ENCODE measurements at places on chromosomes 12 and 14.

DNA sequence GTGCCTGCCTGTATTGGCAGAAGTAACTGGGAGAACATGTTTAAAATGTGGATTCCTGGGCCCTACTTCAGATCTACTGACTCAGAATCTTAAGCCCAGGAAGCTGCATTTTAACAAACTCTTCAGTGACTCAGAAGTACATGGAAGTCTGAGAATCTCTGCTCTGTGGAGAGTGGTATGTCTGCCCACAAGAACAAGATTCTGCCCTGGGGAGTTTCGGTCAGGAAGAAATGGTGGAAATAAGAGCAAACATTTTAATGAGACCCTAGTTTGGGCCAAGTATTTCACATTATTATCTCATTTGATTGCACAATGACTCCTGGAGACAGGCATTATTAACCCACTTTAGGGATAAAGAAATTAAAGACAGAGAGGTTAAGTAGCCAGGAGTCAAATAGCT is 8.2 kb downstream of the ALDH1L2 start:
- DNase-seq = no peak

DNA sequence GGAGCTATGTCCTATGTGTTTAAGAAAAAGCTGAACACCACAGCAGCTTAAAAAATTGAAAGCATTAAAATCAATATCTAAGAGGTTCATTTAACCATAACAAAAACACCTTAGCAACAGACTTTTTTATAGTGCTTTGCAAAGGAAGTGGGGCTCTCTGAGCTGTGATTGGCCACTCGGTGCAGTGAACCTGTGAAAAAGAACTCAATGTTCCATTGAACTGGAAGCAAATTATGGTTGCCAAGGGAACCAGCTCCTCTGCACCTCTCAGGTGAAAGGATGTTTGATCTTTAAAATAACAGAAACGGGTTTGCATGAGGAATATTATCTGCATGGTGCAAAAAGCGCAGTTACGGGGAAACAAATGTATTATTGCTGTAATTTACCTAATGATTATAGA is 149.4 kb downstream of the SNAPC1 start:
- DNase-seq = no peak

DNA sequence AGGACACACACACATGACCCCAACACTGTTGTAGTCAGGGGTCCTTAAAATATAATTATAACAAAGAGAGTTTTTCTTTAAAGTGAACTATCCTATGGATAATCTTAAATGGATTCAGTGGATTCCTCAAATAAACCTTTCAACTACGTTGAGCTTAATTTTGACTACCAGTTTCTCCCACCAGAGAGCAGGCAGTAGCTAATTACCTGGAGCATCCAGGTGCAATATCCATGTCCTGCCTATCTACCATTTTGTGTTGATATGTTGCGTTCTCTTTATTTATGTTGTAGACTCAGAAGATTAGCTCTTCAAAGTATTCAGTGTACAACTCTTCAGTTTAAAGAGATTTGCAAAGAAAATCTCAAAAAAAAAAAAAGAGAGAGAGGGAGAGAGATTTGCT is 127.2 kb upstream of the GZMB start:
- no peak for DNase-seq

DNA sequence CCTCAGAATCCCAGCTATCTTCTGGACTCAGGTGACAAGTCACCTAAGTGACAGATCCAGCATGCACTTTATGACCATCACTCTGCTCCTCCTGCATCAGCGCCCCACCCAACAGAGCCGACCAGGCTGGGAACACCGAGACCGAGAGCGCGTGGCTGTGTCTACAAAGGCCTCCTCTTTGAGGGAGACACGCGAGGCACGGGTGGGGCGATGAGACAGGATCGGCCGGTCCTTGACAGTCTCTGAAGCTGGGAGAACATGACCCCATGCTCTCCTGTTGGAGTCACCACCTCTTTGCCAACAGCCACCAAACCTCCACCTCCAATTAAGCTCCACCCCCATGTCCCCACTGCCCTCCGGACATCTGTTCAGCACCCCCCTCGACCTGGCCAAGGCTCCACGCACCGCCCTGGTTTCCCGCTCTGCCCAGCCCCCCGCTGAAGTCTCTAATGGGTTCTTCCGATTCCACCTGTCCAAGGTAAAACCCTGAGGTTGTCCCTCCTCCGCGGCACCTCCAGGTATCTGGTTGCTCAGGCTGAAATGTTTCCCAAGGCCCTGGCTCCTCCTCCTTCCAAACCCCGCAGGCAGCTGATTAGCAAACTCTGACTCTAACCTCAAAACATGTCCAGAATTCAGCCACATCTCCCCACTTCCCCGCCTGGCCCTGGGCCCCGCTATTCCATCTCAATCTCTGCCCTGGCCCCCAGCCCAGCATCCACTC is 31.5 kb downstream of the HSP90AA1 start:
- no peak for DNase-seq

DNA sequence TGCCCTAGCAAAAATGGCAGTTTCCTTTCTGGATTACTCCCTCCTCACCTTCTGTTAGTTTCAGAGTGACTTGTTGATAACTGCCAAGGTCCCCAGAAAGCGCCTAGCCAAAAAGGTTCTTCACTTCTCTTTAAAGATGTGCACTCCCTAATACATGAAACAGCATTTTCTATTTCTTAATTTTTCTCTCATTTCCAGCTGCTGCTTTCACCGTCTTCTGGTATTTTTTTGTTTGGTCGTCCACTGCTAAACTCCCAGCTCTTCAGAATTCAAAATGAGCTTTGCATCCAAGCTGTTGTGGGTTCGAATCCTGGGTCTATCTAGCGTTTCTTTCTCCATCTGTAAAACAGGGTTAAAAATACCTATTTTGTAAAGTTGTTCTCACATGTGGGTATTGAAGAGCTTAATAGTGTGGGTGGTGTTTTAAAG is 397 bp upstream of the BORCS5 start:
- no peak for DNase-seq

GRCh38 chr14:104968153-104968527 is 10.0 kb downstream of the AHNAK2 start:
- DNase-seq = no peak

GRCh38 chr14:50109342-50109741 is 7.0 kb downstream of the VCPKMT start:
- DNase-seq = no peak

DNA sequence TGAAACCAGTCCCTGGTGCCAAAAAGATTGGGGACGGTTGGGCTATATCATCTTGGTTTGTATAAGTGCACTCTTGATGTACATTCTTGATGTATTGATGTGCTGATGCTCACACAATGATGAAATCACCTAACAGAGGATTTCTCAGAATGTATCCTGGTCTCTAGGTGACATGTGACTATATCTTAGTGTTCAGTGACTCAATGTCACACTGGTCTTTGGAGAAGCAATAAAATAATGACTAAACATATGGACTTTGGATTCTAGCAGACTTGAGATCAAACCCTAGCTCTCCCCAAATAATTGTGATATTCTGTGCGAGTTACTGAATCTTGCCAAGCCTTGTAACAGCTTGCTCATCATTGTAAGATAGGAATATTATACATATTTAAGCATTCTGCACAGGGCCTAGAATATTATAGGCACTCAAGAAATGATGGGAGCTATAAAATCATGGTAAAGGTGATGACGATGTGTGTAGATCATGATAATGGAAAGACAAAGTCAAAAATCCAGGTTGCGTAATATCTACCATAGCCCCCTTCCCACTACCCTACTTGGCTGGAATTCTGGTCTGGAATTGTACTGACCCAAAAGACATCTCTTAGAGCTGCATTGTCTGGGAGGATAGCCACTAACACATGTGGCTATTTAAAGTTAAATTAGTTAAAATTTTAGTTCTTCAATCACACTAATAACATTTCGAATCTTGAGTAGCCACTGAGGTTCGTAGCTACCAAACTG is 117.6 kb upstream of the PWP1 start:
- DNase-seq = no peak

- DNase-seq = no peak
These were observed 337.5 kb upstream of the PDE3A start for GRCh38 chr12:20030826-20031225.

- DNase-seq = no peak
These were observed 93.9 kb downstream of the PLBD1 start for GRCh38 chr12:14473707-14474287.

- DNase-seq = no peak
These were observed 42.4 kb downstream of the ITPR2 start for GRCh38 chr12:26790645-26790994.

DNA sequence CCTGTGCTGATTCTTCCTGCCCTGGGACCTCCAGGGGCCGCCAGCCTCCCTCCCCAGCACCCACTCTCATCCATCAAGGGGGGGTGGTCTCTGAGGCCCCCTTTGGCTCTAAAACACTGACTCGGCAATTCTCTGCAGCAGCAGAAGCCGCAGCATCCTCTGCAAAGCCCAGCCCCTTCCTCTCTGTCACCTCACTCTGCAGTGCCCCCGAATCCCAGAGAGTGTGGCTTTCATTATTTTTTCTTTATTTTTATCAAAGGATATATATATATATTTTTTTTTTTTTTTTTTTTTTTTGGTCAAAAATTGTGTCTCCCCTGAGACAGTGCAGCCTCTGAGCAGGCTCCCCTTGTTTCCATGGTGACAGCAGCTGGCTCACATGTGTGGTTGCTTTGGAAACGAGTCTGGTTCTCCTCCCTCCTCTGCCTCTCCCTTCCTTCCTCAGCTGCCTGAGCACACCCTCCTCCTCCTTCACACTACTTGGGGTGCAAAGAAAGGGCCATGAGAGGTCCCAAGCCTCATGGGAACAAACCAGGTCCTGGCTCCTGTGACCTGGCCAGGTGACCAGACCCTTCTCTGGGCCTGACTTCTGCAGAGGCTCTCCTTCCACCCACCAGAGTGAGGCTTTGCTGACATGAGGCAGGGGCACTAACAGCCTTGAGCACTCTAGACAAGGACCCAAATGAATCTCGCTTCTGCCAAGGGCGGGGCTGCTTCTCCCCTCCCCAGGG is 100.5 kb downstream of the LRRC74A start:
- DNase-seq = peak; percentile 34

- no peak for DNase-seq
These were observed 49.2 kb downstream of the TESPA1 start for GRCh38 chr12:54935235-54935951.

DNA sequence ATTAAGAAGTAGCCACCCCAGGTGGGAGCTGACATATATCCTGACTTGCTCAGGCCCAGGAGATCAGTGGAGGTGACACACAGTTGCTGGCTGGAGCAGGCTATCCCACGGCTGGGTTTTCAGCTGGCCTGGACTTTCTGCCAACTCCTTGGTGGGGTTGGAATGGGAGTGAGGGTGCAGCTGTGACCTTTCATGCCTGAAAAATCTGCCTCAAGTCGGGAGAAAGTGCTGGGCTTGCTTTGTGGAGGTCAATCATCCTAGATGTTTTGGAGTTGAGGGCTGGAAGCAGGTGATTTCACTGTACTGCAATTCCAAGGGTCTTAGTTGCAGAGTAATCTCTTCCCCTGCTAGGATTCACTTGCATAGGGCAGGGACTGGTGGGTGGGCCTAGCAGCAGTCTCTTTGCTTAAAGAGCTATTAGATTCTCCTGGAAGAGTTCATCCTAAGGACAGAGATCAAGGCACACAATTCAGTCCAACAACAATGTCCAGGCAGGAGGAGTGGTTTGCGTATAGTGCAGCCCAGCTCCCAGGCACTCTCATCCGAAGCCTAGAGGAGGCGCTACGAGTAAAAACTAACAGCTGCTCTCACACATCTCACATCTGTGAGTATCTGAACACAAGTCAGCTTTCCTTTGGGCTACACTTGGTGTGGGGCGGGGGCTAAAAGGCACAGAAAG is 98.1 kb downstream of the GAS2L3 start:
- DNase-seq = no peak

GRCh38 chr12:132389026-132389425 is 59.6 kb upstream of the GALNT9 start:
- DNase-seq = no peak

DNA sequence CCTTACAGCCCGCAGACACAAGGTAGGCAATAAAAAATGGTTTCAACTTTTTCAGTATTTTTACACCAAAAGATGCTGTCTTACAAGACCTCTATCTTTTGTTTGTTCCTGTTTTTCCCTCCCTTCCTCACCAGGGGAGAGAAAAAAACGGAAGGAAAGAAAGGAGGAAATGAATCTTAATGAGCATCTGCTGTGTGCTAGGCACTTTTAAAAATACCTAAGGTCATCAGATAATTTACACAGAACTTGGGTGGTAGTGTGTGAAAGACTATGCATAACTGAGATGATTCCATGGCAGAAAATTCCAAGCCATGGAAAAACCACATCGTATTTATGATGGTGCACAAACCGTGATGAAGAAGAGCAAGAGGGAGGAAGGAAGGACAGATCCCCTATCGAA is 121.2 kb downstream of the DIP2B start:
- DNase-seq = no peak
